Hematopoietic multipotent progenitor cell treated with erythropoietin and hydrocortisone succinate and interleukin-3 and kit ligand, for 17 days (in vitro differentiated cells): ENCODE measurements at places on chromosomes 7 and 10.

DNA sequence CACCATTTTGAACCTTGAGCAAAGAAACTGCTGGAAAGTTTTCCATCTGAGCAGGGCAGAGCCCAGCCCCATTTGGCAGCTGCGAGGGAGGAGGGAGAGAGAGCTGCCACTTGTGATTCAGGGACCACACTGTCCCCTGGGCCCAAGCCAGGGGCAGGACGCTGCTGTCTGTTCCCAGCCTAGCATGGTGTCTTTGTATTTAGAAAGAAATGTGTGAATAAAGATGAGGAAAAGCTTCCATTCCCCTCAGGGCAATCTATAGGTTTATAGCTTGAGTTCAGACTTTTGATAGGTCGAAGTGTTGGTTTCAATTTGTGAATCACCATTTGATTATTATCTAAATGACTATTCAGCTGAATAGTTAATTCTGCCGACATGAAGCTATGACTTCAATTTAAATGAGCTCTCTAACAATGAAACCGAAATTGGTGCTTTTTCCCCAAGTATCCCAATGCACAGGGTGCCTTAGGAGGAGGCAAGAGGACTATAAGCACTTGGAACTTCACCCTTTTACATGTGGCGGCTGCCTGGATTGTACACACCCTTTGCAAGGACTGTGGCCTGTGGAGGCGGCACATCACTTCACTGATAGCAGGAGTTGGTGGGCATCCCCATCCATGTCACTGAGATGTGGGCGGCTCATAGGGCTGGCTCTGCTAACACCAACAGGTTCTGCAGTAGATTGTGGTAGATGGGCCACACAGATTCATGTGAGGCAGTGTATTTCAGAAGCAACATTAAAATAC, 223.5 kb downstream of the CCDC3 start:
- DNase-seq: no peak

DNA sequence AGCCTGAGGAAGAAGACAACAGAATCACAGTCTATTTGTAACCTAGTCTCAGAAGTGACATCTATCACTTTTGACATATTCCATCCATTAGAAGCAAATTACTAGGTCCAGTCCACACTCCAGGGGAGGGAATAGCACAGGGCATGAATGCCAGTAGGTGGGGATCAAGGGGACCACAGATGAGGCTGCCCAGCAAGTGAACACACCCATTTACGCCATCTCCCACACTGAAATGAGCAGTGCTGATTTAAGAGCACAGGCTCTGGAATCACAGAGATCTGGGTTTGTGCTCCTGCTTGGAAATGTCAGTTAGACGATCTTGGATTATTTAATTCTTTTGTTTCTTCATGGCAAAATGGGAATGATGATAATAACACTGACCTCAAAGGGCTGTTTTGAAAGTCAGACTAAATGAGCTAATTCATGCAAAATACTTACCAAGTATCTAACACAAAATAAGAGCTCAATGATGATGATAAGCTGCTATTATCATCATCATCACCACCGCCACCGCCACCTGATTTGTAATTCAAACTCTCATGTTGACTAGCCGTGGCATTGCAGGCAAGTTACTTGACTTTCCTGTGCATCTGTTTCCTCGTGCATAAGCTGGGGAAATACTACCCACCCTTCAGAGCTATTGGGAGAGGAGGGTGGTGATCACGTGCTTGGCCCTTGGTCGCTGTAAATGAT, 138.9 kb upstream of the KLF14 start:
- no peak for DNase-seq

GRCh38 chr10:132332433-132332754, 401 bp downstream of the LRRC27 start:
- no peak for DNase-seq

DNA sequence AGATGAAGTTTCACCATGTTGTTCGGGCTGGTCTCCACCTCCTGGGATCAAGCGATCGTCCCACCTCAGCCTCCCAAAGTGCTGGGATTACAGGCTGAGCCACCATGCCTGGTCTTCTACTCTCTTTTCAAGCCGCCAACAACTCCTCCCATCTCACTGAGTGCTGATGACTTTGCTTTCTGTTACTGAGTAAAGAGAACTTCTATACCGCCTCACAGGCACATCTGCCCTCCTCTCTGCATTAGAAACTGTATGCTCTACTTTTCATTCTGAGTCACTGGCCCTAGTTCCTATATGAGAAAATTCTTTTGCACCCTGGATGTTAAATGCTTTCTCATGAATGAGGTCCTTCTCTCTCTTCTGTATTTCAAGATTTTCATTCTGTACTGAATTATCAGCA, 2.2 kb upstream of the ZNF239 start:
- DNase-seq: no peak

DNA sequence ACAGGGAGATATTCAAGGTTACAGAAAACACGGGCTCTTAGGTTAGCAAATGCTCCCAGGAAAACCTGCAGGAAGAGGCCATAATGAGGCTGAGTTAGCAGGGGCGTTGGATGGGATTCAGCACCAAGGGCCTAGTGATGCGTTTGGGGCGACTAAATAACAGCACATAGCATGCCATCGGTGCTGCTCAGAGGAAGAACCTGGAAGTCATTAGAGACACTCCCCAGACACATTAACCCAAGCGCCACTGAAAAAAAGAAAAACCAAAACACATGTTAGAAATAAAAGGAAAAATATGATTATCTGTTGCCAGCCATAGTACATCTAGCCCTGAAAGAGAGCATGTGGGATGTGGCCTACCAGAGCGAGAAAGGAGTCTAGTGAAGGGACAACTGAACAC, 28.8 kb upstream of the OPALIN start:
- DNase-seq: no peak

DNA sequence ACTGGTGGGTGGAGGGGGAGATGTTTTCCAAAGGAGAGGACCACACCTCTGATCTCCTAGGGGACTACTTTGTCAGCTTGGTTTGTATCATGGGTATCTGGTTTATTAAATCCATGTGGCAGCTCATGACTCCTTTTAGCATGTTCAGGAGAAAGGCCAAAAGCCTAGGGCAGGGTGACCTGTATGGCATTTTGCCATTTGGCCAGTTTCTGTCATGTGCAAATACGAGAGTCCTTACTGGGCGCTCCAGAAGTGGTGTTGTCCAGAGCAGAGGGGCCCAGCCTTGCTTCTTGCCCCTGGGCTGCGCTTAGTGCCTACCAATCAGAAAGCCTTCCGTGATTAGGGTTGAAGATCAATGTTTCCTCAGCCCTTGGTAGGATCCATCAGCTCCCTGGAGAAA, 31.0 kb downstream of the ADRA2A start:
- no peak for DNase-seq

- no peak for DNase-seq
These were observed 543.3 kb downstream of the CALN1 start for GRCh38 chr7:71868797-71869196.

- DNase-seq: no peak
These were observed 33.5 kb downstream of the COL13A1 start for GRCh38 chr10:69835233-69835632.

DNA sequence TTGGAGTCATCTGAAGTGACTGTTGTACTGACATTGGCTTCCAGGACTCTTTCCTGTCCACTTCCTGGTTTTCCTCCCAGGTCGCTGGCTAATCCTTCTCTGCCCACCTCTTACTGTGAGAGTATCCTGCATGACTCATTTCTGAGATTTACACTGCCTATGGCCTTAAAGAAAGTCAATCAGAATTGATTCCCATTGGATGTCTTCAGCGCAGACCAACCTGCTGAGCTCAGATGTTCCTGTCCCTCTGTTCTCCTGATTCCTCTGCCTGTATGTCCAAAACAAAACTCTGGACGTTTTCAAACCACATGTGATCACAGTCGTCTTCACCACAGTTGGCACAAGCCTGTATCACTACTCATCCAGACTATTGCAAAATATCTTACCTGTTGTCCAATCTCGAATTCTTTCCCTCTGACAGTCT, 262.1 kb downstream of the CREB5 start:
- no peak for DNase-seq

DNA sequence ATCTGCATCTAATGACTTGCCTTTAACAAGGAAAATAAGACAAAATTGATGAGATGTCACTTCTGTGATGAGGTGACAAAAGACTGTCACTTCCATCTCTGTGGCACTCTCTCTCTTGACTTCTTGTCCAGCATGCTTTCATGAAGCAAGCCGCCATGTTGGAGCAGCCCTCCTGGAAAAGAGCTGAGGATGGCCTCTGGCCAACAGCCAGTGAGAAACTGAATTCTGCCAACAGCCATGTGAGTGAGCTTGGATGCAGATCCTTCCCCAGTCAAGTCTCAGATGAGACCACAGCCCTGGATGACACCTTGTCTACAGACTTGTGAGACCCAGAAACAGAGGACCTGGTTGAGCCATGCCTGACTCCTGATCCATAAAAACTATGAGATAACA, 412.6 kb upstream of the SHH start:
- DNase-seq: no peak

- no peak for DNase-seq
These were observed 108.9 kb upstream of the FRMD4A start for GRCh38 chr10:14439451-14440259.

DNA sequence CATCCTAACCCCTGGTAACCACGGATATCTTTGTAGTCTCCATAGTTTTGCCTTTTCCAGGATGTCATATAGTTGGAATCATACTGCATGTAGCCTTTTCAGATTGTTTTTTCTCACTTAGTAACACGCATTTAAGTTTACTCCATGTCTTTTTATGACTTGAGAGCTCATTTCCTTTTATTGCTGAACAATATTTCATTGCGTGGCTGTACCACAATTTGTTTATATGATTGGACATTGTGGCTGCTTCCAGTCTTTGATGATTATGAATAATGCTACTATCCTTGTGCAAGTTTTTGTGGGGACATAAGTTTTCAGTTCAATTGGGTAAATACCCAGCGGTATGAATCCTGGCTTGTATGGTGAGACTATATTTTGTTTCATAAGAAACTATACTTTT, 60.8 kb downstream of the AOAH start:
- DNase-seq: no peak

GRCh38 chr7:260441-261281, 29.3 kb upstream of the FOXL3 start:
- no peak for DNase-seq

DNA sequence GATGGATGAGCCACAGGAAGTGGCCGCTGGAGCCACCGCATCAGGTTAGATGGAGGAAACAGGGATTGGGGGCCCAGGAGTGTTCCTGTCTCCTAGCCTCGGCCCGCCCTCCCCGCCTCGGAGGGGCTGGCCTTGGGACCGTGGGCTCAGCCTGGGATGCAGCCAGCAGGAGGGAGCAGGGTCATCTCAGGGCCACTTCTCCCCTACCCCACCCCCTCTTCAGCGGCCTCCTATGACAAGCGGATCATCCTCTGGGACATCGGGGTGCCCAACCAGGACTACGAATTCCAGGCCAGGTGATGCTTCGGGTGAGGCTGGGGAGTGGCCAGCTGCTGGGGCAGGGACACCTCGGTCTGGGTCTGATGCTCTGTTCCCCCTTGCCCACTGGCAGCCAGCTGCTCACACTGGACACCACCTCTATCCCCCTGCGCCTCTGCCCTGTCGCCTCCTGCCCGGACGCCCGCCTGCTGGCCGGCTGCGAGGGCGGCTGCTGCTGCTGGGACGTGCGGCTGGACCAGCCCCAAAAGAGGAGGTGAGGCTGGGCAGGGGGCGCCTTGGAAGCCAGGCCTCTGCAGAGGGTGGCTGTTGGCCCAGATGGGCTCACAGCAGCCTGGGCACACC, 4.7 kb downstream of the LRWD1 start:
- DNase-seq: no peak

- no peak for DNase-seq
These were observed 255.2 kb downstream of the SNX13 start for GRCh38 chr7:17685141-17685540.

DNA sequence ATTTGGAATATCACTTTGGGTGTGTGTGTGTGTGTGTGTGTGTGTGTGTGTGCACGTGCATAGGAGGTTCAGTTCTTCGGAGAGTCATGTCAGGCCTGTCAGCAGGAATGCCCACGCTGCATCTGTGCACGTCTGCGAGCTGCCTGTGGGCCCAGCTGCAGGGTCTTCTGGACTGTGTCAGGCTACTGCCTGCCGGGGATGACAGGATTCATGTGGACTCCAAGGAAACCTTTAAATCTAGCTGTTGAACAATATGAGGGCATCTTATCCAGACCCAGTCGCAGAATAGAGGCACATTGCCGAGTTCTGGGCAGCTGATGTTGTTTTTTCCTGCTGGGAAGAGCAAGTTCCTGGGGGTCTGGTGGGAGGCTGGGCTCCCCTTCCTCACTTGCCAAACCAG, 19.0 kb downstream of the AQP1 start:
- no peak for DNase-seq

DNA sequence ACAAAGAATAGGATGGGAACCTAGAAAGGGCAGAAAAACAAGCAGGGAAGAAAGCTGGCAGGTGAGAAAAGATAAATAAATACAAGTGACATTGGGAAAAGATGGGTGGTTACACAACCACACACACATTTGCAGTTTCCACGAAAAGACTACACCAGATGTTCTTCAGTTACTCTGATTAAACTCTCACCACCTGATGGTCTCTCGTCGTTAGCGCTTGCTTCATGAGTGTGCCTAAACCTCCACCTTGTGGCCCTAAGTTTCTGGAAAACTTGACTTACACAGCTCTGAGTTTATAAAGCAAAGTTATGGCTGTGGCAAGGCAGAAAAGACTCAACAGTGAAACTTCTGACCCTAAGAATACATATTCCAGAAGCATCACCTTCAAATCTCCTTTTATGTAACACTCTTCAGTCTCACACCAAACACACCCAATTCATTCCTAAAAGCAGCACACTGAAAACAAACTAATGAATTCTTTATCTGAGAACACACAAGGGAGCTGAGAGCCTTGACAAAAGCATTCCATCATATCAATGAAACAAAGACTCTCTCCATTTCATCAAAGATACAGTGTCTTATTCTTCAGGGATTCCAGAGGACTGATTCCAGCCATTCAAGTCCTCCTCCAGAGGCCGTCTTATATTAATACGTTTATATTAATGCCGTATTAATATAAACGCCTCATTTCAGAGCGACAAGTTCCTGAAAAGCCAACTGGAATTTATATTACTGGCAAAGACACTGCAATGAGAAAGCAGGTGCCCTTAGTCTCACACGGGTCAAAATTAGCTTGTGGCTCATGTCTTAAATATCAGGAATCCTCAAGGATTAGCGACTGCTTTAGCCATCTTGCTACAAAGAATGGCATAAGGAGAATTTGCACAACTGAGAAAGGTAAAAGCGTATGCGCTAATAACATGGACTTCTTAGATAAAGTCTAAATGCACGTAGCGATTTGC, 77.6 kb downstream of the RNF216 start:
- DNase-seq: no peak

DNA sequence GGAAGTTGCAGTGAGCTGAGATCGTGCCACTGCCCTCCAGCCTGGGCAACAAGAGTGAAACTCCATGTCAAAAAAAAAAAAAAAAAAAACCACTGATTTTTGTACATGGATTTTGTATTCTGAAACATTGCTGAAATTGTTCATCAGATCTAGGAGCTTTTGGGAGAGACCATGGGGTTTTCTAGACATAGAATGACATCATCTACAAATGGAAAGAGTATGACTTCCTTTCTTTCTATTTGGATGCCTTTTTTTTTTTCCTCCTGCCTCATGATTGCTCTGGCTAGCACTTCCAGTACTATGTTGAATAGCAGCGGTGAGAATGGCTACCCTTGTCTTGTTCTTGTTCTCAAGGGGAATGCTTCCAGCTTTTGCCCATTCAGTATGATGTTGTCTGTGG, 89.1 kb downstream of the ANLN start:
- no peak for DNase-seq
